CD4-positive, alpha-beta T cell treated with Interleukin-2 at 100 ng/mL for 4 hours (primary cell): ENCODE measurements at places on chromosomes 2 and 18.

DNA sequence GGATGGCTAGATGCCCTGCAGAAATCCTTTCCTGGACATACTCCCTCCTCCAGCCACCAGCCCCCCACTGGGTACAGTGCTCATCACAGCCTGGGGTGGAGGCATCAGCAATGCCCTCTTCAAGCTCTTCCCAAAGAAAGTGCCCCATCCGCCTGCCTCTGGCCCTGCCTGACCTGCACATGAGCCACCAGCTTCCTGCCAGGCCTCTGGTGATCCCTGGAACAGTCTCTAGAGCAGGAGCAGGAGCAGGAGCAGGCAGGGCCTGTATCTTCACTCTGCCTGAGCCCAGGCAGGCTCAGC lies 54.1 kb upstream of the CAB39 start:
- DNase-seq = no peak

- peak; percentile 91 for DNase-seq
These were observed 27.2 kb downstream of the CDKL4 start for GRCh38 chr2:39216346-39217191.

DNA sequence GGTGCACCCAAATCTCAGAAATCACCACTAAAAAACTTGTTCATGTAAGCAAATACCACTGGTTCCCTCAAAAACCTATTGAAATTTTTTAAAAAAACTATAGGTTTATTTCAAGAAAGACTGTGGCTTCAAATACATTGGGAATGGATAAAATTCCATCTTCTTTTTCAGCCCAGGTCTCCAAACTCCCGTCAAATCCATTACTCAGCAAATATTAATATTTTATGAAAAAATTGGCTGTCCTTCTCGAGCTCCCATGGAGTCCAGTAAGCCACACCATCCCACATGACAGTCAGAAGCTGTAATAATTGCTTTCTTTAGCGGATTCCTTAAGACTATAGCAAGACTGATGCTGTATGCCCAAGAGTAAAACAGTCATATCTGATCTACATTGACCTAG lies 204.4 kb upstream of the DOK6 start:
- no peak for DNase-seq

DNA sequence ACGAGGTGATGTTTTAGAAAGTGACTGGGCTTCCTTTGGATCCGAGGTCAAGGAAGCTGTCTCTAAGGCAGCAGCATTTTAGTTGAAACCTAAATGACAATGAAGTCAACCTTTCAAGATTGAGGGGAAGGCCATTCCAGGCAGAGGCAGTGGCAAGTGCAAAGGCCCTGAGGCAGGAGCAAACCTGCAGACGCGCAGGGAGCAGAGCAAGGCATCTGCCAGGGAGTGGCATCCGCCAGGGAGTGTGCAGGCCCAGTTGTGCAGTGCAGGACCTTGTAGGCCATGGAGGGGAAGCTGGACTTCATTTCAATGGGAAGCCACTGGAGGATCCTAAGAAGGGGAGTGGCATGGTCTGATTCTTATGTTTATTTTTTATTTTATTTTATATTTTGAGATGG lies 154.7 kb upstream of the SIX3 start:
- no peak for DNase-seq

- no peak for DNase-seq
These were observed 572.0 kb upstream of the LINC00305 start for GRCh38 chr18:64720781-64721464.

DNA sequence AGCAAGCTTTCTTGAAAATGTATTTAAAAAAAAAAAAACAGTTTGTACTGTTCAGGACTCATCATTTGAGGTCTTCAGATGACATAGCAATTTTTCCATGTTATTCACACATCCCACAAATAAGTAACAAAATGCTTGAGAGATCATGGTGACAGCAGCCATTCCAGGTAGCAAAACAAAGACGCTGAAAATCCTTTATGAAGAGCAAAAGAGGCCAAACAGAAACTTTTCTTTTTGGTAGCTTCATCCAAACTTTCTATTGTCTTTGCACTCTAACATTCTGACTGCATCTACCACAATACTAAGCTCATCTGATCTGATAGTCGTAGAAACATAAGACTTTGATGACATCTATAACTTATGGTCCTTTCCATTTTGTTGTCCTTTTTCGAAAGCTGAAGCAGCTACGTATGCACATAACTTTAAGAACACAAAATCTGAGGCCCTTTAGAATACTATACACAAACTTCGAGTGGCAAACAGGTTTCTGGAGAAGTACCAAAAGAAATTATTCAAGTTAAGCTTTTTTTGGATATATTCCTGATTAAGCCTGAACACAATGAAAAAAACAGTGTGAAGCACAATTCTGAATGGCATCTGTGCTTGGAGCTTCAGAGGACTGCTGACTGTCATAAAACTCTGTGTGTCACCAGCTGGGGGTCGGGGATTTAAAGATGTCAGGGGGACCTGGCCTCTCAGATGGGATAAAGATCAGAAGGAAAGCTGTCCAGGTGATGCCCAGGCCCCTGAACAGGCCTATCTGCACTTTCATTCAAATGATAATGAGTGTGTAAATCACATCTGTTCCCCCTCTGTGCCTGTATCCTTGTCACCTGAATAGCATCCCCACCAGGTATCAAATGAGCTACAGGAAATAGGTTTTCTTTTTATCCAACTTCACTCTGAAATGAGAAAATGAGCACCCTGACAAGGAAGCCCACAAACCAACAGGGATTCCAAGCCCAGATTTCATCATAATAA lies 75.8 kb downstream of the ZEB2 start:
- no peak for DNase-seq

GRCh38 chr2:106531676-106532214 lies 44.6 kb downstream of the CD8B2 start:
- DNase-seq = no peak

GRCh38 chr2:98458207-98458606 lies 13.5 kb downstream of the INPP4A start:
- peak; percentile 82 for DNase-seq

GRCh38 chr2:186530314-186530713 lies 44.3 kb downstream of the ZC3H15 start:
- no peak for DNase-seq

DNA sequence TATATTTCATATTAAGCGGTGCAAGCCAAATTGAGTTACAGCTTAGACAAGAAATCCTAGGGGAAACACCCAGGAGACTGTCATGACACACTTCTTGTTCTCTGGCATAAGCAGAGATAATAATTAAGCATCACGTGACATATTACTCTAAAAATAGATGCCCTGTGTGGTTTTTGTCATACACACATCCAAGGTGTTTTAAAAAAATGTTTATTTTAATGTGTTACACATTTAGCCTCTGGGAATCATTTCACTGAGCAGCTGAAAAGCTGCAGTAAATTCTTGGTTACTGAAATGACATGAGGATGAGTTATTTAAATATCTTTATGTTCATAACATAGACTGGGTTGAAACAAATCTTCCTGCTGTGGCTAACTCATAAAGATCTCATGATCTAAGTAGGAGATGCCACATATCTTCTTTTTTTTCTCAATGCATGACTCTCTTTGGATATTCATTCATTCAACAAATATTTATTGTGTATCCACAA lies 38.0 kb upstream of the ERMN start:
- DNase-seq = no peak

- DNase-seq = no peak
These were observed 7.2 kb upstream of the CRYGB start for GRCh38 chr2:208153156-208153555.

GRCh38 chr2:172281648-172282570 lies 145.5 kb upstream of the ITGA6 start:
- DNase-seq = no peak

DNA sequence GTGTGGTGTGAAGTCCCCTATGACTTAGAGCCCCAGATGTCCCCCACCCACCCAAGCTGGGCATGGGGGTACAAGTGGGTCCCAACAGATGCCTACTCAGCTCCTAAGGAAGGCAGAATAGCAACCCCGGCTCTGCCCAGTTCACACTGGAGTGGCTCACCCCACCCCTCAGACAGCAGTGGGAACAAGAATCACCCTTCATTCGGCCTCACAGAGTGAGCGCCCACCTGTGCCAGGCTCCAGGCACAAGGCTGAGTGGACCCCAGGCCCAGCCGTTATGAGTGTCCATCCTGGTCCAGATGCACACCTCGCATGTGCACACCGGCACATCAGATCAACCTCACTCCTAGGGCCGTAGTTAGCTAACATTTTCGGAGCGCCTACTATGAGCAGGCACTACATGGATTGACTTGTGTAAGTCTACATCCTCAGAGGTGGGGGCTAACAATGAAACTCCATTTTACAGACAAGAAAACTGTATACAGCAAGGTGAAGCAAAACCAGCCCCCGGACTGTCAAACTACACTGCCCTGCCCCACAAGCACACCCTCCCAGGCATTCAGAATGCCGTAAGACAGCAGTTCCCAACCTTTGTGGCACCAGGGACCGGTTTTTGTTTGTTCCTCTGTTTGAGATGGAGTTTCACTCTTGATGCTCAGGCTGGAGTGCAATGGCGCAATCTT lies 2.8 kb upstream of the ASTL start:
- no peak for DNase-seq

DNA sequence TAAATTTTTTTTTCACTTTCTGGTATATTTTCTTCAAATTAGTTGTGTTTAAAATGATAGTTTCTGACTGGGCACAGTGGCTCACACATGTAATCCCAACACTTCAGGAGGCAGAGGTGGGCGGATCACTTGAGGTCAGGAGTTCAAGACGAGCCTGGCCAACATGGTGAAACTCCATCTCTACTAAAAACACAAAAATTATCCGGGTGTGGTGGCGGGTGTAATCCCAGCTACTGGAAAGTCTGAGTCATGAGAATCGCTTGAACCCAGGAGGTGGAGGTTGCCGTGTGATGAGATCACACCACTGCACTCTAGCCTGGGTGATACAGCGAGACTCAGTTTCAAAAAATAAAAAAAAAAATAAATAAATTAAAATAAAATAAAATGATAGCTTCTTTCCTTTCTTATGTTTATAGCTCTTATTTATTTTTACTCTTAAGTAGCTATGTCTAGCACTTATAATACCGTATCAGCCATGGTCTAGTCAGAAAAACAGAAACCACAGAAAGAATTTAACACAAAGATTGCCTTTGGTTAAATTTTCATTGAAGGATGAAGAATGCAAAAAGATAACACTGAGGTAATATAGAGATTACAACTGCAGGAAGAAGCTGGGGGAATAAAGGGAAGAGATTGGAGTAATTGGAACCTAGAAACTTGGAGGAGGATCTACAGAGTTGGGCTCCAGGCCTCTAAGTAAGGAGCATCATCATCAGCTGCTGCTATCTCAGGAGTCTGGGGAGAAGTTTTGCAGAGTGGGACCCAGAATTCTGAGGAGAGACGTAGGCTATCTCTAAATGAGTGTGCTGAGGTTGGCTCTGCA lies 54.7 kb upstream of the MBOAT2 start:
- DNase-seq = no peak

GRCh38 chr18:12317664-12318333 lies 9.8 kb downstream of the TUBB6 start:
- no peak for DNase-seq

DNA sequence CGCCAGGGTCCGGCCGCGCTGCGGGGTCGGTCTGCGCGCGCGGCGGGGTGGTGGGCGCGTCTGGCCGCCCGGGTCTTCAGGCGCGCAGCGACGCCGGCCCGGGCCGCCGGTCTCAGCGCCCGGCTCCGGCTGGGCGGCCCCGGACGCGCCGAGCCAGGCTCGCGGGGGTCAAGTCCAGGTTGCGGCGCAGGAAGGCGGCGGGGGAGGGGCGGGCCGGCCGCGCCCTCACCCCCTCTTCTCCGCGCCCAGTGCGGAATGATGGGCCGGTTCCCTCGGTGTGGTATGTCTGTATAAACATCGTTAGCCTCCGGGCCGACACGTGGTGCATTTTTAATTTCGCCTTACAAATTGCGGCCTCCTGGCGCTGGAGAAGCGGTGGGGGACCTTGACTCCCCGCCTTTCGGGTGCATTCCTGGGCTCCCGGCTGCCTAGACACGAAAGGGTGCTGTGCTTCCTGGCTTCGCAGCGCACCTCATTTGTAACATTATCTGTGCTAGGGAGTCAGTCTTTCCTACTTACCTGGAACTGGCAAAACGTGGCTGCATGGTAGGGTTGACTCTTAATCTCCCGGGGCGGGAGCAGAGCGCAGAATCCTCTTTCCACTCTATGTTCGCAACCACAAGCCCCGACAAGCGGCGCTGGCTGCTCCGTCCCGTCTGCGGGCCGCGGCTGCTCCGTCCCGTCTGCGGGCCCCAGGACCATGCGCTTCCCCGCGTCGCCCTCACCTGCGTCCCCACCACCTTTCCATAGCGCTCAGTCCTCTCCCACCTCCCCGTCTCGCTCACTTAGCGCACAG lies 69.0 kb downstream of the CTAGE1 start:
- peak; percentile 21 for DNase-seq

GRCh38 chr2:116716038-116716437 lies 1098.5 kb upstream of the DDX18 start:
- DNase-seq = no peak

GRCh38 chr18:10262566-10262965 lies 191.9 kb upstream of the APCDD1 start:
- no peak for DNase-seq

DNA sequence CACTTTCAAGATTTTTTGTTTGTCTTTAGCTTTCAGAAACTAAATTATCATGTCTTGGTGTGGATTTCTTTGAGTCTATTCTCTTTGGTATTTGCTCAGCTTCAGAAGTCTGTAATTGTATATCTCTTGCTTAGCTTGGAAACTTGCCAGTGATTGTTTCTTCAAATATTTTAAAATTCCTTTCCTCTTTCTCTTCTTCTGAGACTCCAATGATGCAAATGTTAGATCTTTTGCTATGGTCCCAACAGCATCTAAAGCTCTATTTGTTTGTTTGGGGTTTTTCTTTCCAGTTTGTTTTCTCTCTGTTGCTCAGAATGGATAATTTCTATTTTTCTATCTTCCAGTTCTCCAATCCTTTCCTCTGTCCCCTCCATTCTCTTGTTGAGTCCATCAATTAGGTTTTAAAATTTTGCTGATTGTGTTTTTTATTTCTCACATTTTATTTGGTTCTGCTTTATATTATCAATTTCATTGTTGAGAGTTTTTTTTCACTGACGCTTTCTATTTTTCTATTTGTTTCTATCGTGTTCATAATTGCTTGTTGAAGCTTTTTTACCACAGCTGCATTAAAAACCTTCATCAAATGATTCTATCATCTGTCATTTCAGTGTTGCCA lies 81.5 kb upstream of the DAPL1 start:
- no peak for DNase-seq

DNA sequence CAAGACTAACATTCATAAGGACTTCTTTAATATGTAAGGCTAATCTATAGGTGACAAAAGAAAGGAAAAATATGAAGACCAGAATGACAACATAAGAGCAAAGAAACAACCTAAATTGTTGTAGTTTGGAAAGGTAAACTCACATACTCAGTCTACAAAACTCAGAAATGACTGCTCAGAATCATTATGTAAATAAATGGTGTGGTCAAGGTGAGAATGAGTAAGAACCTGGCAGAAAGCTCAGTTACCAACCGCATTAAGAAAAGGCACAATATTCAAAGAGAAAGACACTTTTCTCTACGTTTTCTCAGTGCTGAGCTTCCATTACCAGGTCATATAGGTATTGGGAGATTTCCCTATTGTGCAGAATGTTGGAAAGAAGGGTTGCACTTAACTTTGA lies 15.8 kb downstream of the ATF2 start:
- DNase-seq = no peak

- DNase-seq = no peak
These were observed 52.4 kb downstream of the WIPF1 start for GRCh38 chr2:174545240-174545639.
